ENCODE measurements at places on chromosomes 1 and 21.

DNA sequence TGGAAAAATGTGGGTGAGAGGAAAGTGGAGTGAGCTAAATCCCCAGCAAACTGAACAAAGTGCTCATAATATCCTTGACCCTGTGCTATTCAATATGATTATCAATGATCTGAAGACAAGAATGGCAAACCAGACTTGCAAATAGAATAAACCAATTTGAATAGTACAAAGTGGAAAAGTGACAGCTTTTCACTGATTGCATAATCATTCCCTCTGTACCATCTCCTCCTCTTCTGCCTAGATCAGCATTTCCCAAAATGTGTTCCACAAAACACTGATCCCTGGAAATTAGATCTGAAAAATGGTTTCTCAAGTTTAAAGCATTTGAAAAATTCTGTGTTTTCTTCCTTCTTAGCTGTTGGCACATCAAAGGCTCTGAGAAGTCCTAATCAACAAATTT lies 8.1 kb downstream of the MTF1 start:
- no peak for DNase-seq

- no peak for DNase-seq
These were observed 58.5 kb downstream of the EXTL2 start for GRCh38 chr1:100835866-100836842.

- DNase-seq, result no peak
These were observed 50.8 kb downstream of the HS2ST1 start for GRCh38 chr1:86965012-86965826.

DNA sequence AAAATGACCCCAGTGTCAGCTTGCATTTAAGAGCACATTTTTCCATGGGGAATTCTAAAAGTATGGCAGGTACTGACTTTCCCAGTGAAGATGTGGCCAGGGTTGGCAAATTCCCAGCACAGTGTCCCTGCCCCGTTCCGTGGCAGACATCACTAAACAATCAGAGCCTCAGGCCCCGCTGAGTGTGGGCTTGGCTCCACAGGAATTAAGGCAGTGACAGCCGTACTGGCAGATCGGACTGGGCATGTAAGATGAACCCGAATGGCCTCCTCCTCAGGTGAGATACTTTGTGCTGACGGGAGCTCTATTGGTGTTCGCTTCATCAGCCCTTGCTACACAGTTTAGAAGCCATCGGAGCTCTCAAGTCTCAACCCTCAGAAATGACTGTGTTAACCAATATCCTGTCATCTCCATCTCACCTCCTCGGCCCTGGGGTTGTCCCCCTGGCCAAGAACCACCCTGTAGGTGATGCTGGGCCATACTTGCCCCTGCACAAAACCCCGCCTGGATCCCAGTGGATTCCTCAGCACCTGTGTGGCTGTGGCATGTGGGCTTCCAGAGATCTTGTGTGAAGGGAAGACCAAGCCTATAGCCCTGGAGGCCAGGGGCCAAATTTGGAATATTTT lies 29.0 kb upstream of the ABCG1 start:
- DNase-seq, result no peak
